Bronchial epithelial cell (primary cell): ENCODE measurements at places on chromosomes 6 and 20.
A peak's percentile ranks its signal among the peaks of the same experiment; 100 is the strongest.

DNA sequence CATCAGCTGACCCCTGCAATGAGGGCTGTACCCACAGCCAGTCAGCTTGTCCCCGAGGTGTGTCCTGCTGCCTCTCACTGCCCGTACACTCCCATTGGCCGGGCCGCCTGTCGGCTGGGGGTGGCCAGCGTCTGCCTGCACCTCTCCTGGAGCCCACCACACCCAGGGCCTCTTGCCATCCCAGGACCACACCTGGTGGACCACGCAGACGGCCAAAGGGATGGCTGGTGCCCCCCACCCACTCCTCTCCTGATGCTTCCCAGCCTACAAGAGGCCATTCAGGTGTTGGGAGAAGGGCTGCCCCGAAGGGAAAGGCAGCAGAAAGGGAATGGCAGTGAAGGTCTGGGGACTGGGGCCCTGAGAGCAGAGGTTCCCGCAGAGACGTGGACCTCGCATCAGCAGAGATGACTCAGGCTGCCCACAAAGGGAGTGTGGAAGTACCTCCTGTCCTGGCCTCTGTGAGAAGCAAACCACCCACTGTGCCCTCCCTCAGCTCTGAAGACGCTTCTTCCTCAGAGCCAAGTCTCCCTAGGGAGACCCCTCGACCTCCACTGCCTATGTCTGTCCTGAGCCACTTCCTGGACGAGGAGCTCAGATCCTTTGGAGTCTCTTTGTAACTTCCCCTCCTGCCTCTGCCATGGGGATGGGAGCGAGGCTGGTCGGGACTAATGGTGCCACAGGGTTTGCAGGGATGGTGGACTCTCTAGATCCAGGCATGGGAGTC, 60.9 kb downstream of the PYGB start:
- no peak for DNase-seq

GRCh38 chr20:62889871-62890270, 28.2 kb upstream of the TCFL5 start:
- no peak for DNase-seq

- DNase-seq = no peak
These were observed 122.6 kb upstream of the PLCB4 start for GRCh38 chr20:8946036-8946940.

- DNase-seq = no peak
These were observed 56.0 kb downstream of the TGM2 start for GRCh38 chr20:38108986-38109541.

- no peak for DNase-seq
These were observed 35.8 kb downstream of the METTL24 start for GRCh38 chr6:110322151-110322873.

GRCh38 chr6:139496654-139497344, 122.4 kb upstream of the CITED2 start:
- no peak for DNase-seq

- DNase-seq = no peak
These were observed 14.6 kb downstream of the TMEM151B start for GRCh38 chr6:44284867-44285266.

DNA sequence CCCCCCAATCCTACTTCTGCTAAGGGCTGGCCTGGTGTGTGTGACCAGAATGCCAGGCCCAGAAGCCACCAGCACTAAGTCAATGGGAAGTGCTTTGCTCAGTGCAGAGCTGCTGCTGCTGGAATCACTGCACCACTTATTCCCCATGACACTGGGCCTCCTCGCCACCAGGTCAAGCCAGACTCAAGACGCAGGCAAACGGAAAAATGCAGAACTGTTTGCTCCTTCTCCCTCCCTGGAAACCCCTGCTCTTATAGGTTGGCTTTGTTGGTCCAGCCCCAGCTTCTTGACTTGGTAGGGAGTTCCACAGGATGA, 121.9 kb downstream of the PHACTR3 start:
- DNase-seq = no peak

DNA sequence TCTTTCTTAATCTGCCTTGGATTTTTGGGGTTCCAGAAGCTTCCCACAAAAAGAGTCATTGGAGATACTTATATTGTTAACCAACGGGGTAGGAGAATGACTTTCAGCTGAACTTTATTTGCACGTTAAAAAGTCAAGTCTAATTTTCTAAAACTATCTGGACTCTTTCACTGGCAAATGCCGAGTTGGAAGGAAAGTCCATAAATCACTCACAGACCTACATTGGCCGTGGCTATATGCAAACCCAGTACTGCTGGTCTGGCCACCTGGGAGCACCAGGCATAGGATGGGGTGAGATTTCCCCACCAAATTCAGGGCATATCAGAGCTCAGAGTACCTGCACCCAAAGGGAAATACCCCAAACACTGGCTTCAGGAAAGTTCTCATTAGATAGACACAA, 71.3 kb upstream of the SALL4 start:
- DNase-seq = no peak

GRCh38 chr6:63272397-63272796, 47.4 kb downstream of the LGSN start:
- peak; percentile 29 for DNase-seq

- DNase-seq = no peak
These were observed 127.0 kb downstream of the PKHD1 start for GRCh38 chr6:51960419-51960818.

GRCh38 chr20:35329435-35330139, 37.4 kb upstream of the FAM83C start:
- peak; percentile 59 for DNase-seq

- DNase-seq = no peak
These were observed 110.1 kb downstream of the FOXA2 start for GRCh38 chr20:22474224-22474623.

GRCh38 chr20:60786686-60787217, 465.3 kb upstream of the CDH4 start:
- DNase-seq = no peak

- DNase-seq = no peak
These were observed 18.8 kb downstream of the MAFB start for GRCh38 chr20:40670253-40670652.

DNA sequence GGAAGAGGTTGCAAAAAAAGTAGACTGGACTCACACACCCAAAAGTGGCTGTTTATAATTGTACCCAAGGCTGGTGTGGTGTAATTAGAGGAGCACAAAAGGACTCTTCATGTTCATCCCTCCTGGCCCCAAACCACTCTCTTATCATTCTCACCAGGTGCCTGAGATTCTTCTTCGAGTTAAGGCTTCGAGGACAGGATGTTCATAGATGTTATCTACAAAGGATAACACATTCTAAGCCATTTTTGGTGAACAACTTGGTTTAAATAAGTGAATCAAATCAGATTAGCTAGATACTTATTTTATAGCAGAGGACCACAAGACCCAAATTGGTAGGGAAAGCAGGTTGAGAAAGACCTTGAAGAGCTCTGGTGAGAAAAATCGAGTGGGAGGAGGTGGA, 73.1 kb upstream of the SUPT3H start:
- no peak for DNase-seq

GRCh38 chr6:157990321-157991066, 8.8 kb downstream of the SYNJ2 start:
- no peak for DNase-seq

GRCh38 chr6:16564436-16564835, 196.8 kb downstream of the ATXN1 start:
- DNase-seq = no peak

GRCh38 chr6:48213076-48213788, 102.2 kb upstream of the PTCHD4 start:
- DNase-seq = peak; percentile 64

- DNase-seq = peak; percentile 62
These were observed 120.7 kb upstream of the ZFP64 start for GRCh38 chr20:52312132-52312729.

DNA sequence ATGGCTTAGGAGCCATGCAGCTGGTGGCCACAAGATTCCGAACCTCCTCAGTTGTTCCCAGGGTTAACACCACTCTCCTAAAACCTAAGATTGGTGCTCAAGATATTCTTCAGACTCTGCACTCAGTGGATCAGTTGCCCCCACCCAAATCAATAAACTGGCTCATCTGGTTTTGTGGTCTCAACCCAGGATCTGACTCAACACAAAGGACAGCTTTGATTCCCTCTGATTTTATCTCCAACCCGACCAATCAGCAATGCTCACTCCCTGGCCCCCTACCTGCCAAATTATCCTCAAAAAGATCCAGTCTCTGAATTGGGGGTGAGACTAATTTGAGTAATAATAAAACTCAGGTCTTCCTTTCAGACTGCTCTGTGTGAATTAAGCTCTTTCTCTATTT, 137.5 kb downstream of the EYS start:
- no peak for DNase-seq

DNA sequence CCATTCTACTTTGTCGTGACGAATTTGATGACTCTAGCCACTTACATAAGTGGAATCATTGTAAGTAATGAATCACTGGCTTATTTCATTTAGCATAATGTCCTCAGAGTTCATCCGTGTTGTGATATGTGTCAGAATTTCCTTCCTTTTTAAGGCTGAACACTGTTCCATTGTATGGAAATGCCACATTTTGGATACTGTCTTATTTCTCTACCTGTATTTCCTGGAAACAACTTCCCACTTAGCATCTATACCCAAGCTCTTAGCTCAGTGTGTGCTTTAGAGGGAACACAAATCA, 28.8 kb upstream of the GGTLC1 start:
- peak; percentile 83 for DNase-seq

- no peak for DNase-seq
These were observed 139.7 kb upstream of the LRFN2 start for GRCh38 chr6:40726853-40727252.

- DNase-seq = peak; percentile 61
These were observed at the start of gene SDC4 for GRCh38 chr20:45347936-45348778. TSS of gene SDC4 (minus strand) at chr20:45348424. CDS start at chr20:45348384, 40 bp downstream.

DNA sequence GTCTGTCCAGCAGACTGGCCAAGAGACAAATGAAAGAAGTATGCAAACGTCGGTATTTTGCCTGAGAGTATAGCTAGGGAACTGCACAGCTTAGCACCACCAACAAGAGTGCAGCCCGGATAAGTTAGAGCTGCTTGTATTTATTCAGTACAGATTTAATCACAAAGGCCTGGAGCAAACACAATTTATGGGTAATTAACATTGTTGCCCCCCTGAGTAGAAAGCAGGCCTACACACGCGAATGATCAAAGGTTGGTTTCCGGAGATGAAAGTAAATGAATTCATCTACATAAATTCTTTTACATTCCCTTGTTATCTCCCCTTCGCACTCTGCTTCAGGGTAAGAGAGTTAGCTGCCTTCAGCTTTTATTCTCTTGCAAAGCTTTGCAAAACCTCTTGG, 24.7 kb upstream of the CRISP1 start:
- DNase-seq = no peak

DNA sequence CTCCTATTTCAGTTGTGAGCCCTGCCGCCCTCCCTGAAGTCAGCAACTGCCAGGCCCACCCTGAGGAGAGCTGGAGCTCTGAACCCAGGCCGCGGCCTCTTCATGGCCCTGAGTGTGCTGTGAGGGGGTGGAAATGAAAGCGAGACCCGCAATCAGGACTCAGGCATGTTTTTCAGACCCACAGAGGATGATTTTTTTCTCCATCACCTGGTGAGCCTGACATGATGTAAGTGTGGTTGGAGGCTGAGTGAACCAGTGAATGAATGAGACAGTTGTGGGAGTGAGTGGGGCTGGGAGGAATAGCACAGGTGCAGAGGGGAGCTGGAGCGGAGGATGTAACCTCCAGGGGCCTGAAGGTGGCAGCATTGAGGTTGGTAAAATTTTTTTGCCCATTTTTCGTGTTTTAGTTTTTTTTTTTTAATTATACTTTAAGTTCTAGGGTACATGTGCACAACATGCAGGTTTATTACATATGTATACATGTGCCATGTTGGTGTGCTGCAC, 18.3 kb downstream of the RAET1L start:
- DNase-seq = no peak

DNA sequence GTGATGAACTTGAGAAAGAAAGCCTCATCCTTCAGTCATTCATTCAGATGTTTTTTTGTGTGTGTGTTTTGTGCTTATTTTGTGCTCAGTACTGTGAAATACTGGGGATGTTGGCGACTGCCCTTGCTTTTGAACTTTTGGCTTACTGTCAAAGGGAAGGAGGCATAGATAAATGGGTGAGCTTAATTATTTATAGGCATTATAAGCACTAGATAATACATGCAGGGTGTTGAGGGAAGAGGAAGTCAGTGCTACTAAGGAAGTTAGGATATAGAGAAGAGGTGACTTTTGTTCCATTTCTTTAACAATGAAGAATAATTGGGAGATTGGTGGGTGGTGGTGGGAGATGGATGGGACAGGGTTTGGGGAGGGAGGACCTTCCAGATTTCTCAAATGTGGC, 23.6 kb downstream of the XRN2 start:
- no peak for DNase-seq

- DNase-seq = no peak
These were observed 17.3 kb downstream of the TNFAIP3 start for GRCh38 chr6:137884149-137884909.

DNA sequence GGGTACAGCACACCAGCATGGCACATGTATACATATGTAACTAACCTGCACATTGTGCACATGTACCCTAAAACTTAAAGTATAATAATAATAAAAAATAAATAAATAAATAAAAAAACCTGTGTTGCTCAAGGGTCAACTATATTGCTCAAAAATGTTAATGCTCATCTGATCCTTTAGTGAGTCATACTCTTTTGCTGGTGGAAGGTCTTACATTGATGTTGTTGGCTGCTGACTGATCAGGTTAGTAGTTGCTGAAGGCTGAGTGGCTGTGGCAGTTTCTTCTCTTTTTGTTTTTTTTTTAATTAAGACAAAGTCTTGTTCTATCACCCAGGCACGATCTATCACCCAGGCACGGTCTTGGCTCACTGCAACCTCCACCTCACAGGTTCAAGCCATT, 29.6 kb upstream of the SMIM26 start:
- peak; percentile 76 for DNase-seq

- DNase-seq = no peak
These were observed 46.6 kb upstream of the UST start for GRCh38 chr6:148700047-148700715.

DNA sequence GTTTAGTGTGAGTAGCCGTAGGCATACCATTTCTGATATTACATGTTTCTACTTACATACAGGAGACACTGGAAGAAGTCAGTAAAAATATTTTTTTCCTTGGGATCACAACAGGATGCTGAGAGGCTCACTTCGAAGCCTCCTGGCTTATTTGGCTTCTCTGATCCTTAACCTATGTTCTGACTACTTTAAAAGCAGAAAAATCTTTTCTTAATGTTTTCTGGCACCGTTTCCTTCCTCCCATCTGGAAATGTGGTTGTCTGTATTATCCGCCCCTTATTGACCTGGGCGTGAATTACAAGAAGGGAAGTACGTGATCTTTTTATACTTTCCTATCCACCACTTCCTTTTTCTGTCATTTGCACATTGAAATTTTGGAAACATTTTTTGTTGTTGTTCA, 379.6 kb downstream of the COL12A1 start:
- no peak for DNase-seq

- DNase-seq = no peak
These were observed 48.3 kb upstream of the KIF16B start for GRCh38 chr20:16621435-16622141.

GRCh38 chr6:25454136-25454535, 175.0 kb downstream of the CARMIL1 start:
- peak; percentile 47 for DNase-seq

GRCh38 chr20:32574296-32575226, 10.6 kb downstream of the NOL4L start:
- DNase-seq = peak; percentile 55

GRCh38 chr6:114398481-114398880, 55.7 kb upstream of the HS3ST5 start:
- DNase-seq = no peak

- DNase-seq = peak; percentile 47
These were observed 14.8 kb downstream of the MDFI start for GRCh38 chr6:41652866-41653652.
